ENCODE measurements at places on chromosomes 3 and 15.

GRCh38 chr15:70140543-70141375 is 43.0 kb upstream of the TLE3 start:
- no peak for DNase-seq

DNA sequence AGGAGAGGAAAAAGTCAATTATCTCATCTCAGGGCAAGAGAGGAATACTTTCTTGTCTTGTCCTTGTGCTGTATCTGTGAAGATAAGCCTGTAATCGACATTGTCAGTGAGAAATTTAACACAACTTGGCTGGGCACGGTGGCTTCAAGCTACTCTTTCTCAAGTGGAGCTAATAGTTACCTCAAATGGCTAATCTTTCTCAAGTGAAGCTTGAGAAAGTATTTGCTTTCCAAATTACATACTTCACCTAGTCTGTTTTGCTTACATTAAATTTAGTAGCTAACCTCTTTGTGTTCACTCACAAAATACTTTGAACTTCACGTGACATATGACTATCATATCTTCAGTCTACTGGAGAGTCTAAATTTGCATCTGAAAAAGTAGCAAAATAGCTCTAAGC is 48.3 kb upstream of the B3GALNT1 start:
- DNase-seq = no peak

- no peak for DNase-seq
Measured at GRCh38 chr3:116905794-116906193, 196.2 kb downstream of the TUSC7 start.

GRCh38 chr3:144923046-144923775 is 951.6 kb downstream of the DIPK2A start:
- no peak for DNase-seq

DNA sequence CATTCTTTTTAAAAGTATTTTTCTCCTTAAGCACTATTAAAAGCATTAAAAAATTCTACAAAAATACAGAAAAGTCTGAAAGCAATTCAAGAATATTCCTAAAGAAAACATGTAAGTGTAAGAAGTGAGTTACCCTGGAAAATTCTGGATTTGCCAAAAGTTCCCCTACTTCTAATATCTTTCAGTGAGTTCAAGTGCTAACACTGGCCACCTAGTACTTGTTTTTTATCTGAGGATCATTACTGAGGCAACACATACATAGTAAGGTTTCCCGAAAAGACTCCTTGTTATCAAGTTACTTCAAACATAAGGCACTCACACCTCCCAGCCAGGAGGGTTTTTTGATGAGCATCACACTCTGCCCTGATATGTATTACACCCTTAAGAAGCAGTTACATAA is 158.4 kb downstream of the TIGIT start:
- DNase-seq = no peak

DNA sequence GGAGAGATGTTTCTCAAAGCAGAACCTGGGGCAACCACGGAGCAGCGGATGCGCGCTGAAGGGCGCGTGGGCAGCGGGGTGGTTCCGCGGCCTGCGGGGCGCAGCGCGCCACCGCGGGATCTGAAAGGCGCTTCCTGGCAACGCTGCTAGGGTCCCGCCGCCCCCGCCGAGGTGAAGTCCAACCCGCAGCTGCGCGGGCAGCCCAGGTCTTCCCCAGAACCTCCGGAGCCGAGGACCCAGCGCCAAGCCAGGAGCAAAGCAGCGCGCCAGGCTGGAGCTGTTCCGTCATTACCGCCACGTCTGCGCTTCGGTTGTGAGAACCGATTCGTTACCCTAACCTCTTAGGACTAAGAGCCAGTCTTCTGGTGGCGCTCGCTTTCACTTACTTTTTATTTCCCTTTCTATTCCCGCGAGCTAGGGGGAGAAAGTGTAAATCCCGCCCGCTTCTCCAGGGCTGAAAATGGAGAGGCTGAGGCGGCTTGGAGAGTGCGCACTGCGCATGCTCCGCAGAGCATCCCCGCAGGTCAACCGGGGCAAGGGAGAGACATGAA is 3.2 kb upstream of the GABRG3 start:
- DNase-seq = no peak

DNA sequence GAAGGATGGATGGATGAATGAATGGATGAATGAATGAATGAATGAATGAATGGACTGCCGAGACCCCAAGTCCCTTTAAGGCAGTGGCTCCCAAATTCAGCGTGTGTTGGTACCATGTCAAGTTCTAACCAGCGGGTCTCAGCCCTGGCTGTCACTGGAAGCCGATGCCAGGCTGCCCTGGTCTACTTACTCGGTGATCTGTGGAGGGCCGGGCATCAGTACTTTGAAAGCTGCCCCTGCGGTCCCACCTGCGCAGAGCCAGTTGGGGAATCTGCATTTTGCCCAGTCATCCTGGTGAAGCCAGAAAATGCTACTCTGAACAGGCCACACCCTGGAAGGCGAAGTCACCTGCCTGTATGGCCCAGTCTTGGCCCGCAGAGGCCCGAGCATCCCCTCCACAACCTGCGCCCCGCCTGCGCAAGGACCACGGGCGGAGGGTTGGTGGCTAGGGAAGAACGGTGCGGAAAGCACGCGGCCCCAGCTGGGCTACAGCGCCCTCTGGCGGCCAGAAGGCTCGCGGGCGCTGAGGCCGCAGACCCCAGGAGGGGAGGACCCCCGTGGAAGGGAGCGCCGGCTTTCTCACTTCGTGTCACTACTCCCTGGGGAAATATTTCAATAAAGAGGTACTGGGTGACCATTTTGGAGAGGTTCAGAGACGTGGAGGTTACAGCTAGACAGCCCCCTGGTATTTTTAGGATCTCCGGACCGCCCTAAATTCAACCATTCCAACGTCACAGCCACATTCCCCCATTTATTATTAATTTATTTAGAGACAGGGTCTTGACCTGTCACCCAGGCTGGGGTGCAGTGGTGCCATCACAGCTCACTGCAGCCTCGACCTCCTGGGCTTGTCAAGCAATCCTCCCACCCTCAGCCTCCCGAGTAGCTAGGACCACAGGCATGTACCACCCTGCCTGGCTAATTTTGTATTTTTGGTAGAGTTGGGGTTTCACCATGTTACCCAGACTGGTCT is 34.9 kb downstream of the PRKCD start:
- DNase-seq = peak; percentile 28

GRCh38 chr3:42712688-42713372 is 10.2 kb upstream of the HHATL start:
- DNase-seq = no peak

DNA sequence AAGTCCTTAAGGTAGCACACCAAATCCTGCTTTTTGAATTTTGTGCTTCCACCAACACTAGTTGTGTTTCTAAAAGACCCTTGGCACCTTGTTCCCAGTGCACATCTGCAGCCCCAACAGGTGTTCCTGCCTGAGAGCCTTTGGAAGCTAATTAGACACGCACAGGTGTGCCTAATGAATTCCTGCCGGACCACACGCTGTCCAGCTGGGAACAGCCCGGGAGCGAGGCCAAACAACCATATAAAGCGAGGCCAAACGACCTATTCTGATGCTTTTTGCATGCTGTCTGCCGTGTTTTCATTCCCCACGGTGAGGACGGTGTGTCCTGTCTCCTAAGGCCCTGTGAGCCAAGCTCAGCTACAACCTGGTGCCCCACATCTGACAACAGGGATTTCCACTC is 99.5 kb downstream of the ATG7 start:
- DNase-seq = no peak

- no peak for DNase-seq
Measured at GRCh38 chr3:138914870-138915502, 32.0 kb downstream of the FOXL2 start.

GRCh38 chr15:73426323-73426994 is 16.5 kb upstream of the REC114 start:
- no peak for DNase-seq

GRCh38 chr3:52495777-52496602 is 852 bp downstream of the STAB1 start:
- DNase-seq = no peak

GRCh38 chr15:26620528-26621458 is 152.1 kb downstream of the GABRB3 start:
- DNase-seq = no peak

DNA sequence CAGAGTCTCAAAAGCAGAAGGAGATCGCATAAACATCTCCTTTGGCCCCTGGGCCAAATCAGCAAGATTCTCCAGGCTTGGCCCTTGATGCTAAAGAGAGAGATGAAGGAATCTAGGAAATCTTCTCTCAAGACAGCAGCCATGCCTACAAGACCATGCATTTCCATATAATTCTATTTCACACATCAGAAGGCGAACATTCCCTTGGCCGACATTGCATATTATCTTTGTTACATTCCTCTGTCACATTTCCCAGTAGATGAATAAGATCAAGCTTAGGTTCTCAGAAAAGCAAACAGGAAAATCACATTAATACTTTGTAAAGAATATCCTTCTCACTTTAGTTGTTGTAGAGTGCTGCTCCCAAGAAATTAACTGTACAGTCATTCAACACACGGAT is 21.3 kb downstream of the GASK1A start:
- no peak for DNase-seq

GRCh38 chr3:185685231-185686035 is 99.3 kb downstream of the SENP2 start:
- no peak for DNase-seq
